ENCODE measurements at places on chromosomes 13 and 19.

GRCh38 chr13:71866335-71867130, 471 bp downstream of the DACH1 start:
- DNase-seq = no peak

GRCh38 chr13:97468331-97468730, 34.4 kb downstream of the RAP2A start:
- DNase-seq = peak; percentile 86

- no peak for DNase-seq
These were observed 5.8 kb downstream of the DAZAP1 start for GRCh38 chr19:1412995-1413800.

DNA sequence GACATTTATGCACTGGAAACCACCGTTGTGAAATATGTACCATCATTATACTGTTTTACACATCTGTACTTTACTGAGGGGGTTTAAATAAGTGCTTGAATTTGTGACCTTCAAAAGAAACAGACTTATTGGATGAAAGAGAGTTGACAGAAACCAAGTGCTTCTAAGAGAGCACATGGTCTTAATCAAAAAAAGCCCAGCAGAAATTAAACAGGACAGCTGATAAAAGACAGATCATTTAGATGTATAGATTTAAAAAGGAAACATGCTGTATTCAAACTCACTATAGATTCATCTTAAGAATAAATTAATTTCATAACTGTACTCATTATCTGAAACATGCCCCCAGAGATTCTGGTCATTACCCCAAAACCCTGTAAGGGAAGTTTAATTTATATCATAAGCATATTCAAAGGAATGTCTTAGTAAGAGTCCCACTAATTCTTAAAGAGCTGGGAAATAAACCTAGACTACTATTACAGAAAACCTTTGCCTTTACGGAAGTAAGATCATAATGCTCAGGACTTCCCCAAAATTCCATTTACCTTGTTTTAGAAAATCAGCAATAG, 421.8 kb downstream of the DCT start:
- no peak for DNase-seq

DNA sequence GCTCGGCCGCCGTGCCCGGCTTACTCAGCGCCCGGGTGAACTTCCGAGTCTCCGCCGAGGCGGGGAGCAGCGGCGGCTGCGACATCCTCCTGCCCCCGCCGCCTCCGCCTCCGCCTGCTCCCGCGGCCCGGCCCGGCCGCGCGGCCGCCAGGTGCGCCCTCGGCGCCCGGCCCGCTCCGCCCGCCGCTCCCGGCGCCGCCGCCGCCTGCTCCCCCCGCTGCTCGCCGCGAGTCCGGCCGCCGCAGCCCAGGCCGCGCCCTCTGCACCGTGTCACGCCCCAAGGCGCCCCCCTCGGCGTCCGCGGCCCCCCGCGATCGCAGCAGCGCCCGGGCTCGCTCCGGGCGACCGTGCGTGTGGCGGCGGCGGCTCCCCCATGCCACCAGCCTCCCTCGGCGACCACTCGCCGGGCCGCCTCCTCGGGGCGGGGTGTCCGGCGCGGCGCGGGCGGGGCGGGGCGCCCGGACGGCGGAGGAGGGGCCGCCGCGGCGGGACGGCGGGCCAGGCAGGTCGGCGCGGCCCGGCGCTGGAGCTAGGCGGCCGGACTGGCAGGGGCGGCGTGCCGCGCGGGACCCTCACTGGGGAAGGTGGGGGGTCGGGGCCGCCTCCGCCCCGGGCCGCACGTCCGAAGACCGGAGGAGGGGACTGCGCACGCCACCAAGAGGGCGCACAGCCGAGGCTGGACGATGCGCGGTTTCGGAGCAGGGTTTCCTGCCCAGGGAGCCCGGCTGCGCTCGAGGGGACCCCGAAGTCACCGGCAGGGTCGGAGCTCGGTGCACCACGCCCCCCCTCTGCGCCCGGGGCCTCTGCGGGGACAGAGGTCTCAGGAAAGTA, 108.6 kb upstream of the DOCK9 start:
- DNase-seq = peak; percentile 37

GRCh38 chr13:29452773-29453616, 142.5 kb downstream of the SLC7A1 start:
- no peak for DNase-seq

DNA sequence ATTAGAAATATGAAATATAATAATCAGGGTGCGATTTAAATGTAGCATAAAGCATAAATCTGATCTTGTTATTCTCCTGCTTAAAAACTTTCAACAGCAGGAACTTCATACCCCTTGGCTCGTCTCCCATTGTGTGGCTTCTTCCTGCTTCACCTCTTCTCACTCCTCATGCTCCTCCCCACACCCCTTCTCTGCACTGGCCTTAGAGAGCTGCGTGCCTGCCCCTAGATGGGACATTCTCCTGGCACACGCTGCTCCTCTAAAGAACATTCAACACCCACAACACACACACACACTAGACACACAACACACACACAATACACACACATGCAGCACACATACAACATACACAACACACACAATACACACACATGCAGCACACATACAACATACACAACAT, 104.6 kb upstream of the RAP2A start:
- no peak for DNase-seq

DNA sequence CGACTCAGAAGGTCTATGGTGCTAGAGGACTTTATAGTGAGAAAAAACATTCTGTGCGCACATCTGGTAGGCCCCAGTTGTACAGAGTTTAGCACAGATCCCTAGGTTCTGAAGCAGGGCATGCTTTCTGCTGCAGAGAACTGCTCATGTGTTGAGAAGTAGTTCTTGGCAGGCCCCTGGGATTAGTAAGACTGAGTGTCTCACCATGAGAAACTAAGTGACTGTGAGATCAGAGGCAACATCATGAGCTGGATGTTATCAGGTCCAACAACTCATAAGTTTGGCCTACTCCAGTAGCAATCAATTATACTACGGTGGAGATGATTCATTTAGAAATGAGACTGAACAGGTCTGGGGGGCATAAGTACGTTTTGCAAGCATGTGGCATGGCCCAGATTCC, 507.4 kb upstream of the KLF12 start:
- DNase-seq = no peak

DNA sequence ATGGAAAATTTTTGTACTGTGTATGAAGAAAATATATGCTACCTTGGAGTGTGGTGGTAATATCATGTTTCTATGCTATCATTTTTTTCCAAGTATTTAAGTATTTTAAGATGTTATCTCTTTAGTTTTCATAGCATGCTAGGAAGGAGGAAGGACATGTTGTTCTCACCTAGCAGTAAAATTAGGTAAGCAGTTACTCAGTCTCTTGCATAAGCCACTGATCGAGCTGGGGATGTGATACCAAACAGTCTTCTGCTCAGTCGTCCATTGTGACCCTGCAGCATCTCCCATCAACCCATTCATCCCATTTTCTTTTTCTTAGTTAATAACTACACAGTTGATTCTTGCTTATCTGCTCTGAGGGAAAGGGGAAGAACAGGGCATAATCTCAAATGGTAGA, 130.6 kb downstream of the KLF5 start:
- DNase-seq = no peak

DNA sequence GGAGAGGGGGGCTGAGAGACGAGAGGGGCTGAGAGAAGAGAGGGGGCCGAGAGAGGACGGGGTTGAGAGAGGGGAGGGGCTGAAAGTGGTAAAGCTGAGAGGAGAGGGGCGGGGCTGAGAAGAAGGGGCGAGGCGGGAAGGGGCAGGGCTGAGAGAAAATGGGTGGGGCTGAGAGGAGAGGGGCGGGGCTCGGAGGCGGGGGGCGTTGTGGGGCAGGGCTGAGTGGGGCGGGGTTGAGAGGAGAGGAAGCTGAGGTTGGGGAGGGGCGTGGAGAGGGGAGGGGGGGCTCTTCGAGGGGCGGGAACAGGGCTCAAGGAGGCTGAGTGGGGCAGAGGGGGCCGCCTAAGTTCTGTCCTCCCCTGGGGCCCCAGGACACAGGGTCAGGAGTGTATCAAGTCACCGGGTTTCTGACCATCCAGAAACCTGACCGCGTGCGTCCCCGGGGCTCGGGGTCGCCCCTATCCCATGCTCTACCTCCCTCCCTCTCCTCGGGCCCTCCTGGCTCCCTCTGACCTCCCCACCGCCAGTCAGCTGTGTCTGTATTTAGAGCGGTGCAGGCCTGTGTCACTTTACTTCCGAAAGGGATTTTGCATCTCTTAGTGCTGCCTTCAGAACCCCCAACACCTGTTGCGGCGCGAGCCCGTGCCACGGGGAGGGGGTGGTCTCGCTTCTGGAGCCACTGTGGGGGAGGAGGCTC, 38.6 kb upstream of the SEMA6B start:
- DNase-seq = peak; percentile 92

- DNase-seq = no peak
These were observed at the start of gene STAP2 for GRCh38 chr19:4338441-4339355. Gene STAP2, minus strand, starts transcription at chr19:4338827. Its CDS starts 74 bp downstream, at chr19:4338753.

GRCh38 chr13:36244990-36245389, 30.6 kb upstream of the SOHLH2 start:
- no peak for DNase-seq

- no peak for DNase-seq
These were observed 7.8 kb upstream of the OLFM4 start for GRCh38 chr13:53020764-53021335.

DNA sequence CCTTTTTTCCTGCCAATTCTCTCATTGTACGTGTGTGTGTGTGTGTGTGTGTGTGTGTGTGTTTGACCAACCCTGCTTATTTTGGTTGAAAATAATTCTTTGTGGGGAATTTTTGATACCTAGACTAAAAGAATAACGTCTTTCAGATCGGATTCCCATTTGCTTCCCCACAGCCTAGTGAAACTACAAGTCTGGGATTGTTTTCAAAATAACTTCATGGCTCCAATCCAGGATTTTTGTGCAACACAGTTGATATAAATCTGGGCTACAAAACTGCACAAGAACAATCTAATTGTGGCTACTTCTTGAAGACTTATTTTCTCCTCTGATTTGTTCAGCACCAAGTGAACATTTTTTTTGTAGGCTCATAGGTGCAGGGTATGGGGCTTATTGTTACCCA, 332.8 kb upstream of the MIR17HG start:
- peak; percentile 71 for DNase-seq

- no peak for DNase-seq
These were observed 52.3 kb upstream of the GPC6 start for GRCh38 chr13:93174260-93174659.

DNA sequence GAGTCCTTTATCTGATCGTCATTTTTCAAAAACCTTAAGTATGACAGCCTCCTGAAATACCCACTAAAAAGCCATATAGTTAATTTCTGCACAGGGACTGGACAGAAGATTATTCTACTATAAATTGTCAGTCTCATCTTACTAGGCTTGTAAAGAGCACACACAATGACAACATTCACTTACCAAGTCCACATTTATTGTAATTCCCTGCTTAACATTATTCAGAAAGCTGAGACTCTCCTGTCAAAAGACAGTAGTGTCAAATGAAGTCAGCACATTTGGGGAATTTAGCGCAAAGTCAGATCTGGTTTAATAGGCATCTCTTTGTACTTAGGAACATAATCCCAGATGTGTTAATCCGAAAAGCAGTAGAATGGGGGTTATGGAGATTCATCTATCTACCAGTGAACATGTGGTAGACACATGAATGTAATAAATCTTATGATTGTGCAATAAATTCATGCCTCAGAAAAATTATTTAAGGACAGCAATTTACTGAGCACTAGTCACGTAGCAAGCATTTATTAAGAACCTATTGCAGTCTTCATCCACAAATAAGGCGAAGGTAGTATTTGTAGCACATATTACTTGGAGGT, 224.6 kb upstream of the GPC6 start:
- DNase-seq = no peak

GRCh38 chr19:38734176-38734425, 10.2 kb downstream of the CAPN12 start:
- DNase-seq = no peak
